ENCODE measurements at places on chromosomes 6 and 20. TPM values are rescaled to one million over a fixed set of nuclear protein-coding genes. Genes with fewer than 3 reads are reported as not detected.

The SLC52A3 gene
- total RNA-seq: 48.6 TPM

DNA sequence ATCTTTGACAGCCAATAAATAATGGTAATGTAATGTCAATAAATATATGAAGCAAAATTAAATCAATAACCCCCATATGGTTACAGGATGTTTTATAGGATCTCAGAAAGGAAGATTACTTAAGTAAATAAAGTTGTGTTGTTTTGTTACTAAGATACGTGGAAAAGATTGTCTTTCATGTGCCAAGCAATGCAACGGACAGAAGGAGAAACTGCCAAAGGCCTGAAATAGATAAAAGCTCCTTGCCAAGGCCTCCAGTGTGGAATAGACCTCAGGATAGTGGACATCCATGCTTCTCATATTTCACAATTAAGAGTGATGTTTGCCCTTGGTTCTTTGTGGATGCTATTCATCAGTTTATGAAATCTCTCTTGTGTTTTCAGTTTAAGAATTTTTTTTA, 16.4 kb upstream of the FNDC1 start:
- no peak for DNase-seq

- no peak for DNase-seq
These were observed 212.3 kb downstream of the TFAP2C start for GRCh38 chr20:56841346-56841908.

DNA sequence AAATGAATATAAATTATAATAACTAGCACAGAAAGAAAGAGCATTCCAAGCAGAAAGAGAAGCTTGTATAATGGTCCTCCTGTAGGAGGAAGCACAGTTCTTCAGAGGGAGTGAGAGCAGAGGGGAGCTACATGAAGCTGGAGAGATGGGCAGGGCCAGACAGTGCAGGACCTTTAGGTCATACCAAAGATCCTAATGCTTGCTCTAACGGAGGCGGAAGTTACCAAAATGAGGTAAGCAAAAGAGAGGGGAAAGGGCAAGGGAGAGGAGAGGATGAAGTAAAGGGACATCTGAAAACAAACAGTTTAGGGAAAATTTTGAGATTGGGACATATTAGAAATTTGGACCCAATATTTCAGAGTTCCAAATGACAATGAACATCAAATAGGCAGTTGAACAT, 50.2 kb downstream of the HBS1L start:
- DNase-seq: no peak

GRCh38 chr6:147278891-147279290, 74.7 kb downstream of the STXBP5 start:
- DNase-seq: no peak

- DNase-seq: no peak
These were observed 12.7 kb upstream of the SENP6 start for GRCh38 chr6:75588948-75589347.

All from mucosa of descending colon (tissue), 3 donors.